Stimulated activated CD8-positive, alpha-beta memory T cell treated with anti-CD3 and anti-CD28 coated beads, Interleukin-12 subunit alpha, Interleukin-12 subunit beta, amount 100 ng/mL, for 1 hour (primary cell): ENCODE measurements at places on chromosomes 13 and 19.
A peak's percentile ranks its signal among the peaks of the same experiment; 100 is the strongest.

DNA sequence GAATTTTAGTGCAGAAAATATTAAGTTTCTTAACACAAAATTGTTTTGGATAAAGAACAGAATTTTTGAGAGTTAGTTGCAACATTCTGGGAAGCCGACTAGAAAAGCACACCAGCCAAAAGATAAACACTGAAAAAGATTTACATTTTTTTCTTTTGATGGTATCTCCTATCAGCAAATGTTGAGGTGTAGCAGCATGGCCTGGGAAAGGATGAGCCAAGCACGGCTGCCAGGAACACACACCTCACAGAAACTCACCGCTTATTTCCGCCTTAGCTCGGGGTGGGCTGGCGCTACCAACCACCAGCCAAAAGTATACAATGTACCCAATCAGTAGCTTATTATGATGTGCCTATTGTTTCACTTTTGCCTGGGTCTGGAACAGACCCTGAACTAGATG lies 134.7 kb downstream of the MIPEP start:
- DNase-seq = no peak

DNA sequence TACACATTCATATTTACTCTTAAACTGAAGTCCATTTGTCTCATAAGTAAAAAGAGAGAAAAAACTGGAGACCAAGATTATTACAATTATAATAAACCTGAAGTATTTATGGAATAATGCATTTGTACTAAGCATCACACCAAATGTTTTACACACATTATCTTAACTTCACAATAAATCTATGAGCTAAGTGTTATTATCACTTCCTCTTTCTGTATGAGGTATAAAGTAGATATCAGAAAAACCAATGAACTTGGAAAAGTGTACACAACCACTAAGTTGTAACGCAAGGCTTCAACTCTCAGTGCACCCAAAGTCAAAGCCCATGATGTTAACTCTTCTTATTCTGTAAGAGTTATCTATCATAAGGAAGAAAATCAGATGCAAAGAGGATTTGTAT lies 274.7 kb downstream of the FGF14 start:
- no peak for DNase-seq

- no peak for DNase-seq
Measured at GRCh38 chr13:26685606-26686005, 75.0 kb downstream of the GPR12 start.

- DNase-seq = no peak
Measured at GRCh38 chr13:110583178-110583865, 21.8 kb upstream of the RAB20 start.

- no peak for DNase-seq
Measured at GRCh38 chr19:12788042-12788681, 3.1 kb upstream of the JUNB start.

DNA sequence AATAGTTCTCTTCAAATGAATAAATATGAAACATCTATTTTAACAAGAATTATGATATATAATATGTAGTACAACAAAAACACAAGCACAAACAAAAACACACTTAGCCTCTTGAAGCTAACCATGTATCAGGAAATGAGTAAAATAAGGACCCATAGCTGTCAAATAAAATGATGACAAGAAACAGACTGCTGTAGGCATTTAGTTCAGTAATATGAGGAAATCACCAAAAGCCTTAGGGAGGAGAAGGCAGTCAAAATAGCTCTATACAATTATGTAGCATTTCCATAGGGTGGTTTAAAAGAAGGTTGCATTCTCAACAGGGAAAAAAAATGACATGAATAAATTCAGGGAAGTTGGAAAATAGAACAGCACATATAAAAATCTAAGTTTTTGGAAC lies 163.4 kb downstream of the PCDH20 start:
- DNase-seq = no peak

DNA sequence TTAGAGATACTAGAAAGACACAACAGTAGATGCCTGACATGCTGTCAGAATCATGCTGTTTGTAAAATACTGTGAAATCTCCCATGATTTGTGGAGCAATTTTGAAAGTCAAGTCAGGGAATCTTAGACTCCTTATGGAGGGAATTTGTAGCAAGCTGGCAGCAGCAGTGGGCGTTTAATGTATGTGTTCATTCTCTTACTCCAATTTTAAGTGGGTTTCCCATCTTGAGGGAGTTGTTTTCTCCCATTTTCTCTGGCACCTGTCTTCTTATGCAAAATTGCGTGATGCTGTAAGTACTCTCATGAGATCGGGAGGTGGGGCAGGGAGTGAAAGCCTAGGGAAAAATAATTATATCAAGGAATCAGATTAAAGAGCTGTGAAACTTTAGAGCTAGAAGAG lies 16.0 kb upstream of the GTF2F2 start:
- DNase-seq = no peak

- DNase-seq = no peak
Measured at GRCh38 chr19:45051929-45052579, 13.2 kb downstream of the CLASRP start.

- peak; percentile 70 for DNase-seq
Measured at GRCh38 chr19:39328046-39328705, 7.5 kb upstream of the LRFN1 start.

DNA sequence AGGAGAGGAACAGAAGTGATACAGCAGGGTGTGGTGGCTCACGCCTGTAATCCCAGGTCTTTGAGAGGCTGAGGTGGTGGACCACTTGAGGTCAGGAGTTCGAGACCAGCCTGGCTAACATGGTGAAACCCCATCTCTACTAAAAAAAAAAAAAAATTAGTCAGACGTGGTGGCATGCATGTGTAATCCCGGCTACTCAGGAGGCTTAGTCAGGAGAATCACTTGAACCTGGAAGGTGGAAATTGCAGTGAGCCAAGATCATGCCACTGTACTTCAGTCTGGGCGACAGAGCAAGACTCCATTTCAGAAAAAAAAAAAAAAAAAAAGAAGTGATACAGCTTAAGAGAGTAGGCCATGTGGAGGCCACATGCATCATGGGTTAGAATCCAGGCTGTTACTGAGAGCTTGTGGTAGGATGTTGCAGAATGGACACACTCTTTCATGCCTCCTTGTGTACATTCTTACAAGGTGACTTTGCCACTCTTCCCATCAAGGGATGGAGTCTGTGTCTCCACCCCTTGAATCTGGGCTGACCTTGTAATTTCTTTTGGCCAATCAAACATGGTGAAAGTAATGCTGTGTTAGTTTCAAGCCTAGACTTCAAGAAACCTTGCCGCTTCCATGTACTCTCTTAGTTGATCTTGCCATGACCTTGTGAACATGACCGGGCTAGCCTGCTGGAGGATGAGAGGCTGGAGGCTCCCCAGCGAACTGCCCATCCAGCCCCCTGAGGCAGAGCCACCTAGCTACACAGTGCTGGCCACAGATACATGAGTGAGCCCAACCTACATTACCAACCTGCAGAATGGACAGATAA lies 12.3 kb downstream of the FAM187B start:
- DNase-seq = no peak

- no peak for DNase-seq
Measured at GRCh38 chr13:20624213-20624612, 57.3 kb downstream of the IFT88 start.

- no peak for DNase-seq
Measured at GRCh38 chr19:38655148-38655824, 7.8 kb downstream of the ACTN4 start.

GRCh38 chr13:48580185-48580803 lies 47.4 kb upstream of the RCBTB2 start:
- peak; percentile 66 for DNase-seq

DNA sequence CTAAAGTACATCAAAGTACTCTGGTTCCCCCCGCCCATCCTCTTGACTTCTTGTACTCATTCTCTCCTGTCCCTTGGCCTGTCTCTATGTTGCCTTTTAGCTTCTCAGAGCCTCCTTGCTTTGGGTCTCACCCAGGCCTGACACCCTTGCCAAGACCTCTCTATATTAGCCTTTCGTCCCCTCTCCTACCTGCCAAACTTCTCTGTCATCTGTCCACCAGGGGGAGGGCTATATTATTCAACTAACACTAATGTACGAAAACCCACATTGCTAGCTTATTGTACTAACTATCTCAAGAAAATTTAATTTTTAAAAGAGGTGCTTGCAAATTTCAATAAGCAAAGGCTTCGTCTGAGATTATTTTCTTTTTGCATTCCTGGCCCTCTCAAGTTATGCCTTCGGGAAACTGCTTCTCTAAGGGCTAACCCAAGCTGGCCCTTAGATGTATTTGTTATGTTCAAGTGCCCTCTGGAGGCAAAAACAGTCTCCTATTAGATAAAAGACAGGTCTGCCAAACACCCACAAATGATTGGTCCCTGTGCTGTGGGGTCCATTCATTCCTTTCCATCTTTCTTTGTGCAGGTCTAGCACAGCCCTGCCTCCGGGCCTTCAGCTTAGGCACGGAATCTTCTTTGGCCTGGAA lies 6.3 kb upstream of the MRPS31 start:
- DNase-seq = no peak

GRCh38 chr19:16790051-16790450 lies 39.1 kb upstream of the SIN3B start:
- DNase-seq = no peak

GRCh38 chr19:38004186-38004520 lies 97.1 kb downstream of the SIPA1L3 start:
- no peak for DNase-seq

DNA sequence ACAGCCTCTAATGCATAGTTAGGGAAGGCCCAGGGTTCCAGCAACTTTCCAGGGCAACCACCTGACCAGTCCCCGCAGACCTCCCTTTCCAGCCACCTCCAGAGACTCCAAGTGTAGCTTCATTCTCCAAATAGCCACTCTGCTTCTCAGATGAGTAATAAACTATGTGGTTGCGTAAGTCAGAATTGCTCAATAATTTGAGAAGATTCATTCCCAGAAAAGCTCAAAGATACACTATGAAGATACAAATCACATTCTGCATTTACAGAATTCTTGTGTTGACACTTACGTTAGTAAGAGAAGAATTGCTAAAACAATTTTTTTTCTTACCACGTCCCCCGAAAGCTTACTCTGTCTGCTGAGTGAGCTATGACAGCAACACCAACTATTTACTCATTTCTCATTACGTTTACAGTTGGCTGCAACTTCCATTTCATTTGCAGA lies 8.2 kb upstream of the LATS2 start:
- no peak for DNase-seq

DNA sequence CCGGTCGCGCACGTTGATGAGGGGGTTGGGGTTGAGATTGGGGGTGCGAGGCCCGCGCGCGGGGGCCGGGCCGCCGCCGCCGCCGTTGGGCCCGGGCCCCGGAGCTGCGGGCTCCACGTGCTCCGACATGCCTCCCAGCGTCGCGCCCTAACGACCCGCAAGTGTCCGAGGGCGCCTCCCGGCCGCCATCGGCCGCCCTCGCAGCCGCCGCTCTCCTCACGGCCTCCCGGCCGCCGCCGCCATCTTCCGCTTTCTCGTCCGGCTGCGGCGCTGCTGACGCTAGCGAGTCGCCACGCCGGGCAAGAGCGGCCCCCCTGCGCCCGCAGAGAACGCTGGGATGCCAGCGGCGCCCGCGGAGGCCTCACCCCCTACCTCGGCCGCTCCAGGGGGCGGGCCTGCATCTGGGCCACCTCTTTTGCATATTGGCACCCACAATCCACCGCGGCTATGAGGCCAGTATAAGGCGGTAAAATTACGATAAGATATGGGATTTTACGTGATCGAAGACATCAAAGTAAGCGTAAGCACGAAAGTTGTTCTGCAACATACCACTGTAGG lies at the start of gene TMEM259:
Gene TMEM259 (minus strand): TSS at position 256 of the 558 bp plus-strand sequence. CDS start 127 bp downstream, at position 129.
- peak; percentile 96 for DNase-seq

DNA sequence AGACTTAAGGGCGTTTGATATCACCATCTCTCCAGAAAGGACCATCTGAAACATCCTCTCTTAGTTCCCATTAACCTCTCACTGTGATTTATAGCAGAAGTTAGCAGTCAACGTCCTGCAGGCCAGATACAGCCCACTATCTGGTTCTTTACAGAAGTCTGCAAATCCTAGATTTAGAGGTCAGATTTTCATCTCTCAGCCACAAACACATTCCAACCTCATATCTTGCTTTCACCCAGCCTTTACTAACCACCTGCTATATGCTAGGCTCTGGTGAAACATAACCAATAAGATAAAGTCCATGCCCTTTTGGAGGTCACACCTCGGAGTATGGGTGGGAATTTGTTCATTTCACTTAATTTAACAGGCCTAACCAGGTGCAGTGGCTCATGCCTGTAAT lies 76.8 kb upstream of the CACNA1A start:
- no peak for DNase-seq

- DNase-seq = no peak
Measured at GRCh38 chr13:97279913-97280312, 57.8 kb downstream of the MBNL2 start.

- DNase-seq = peak; percentile 64
Measured at GRCh38 chr19:1942078-1942933, 1.3 kb downstream of the CSNK1G2 start.

GRCh38 chr13:48194379-48194754 lies 38.6 kb upstream of the ITM2B start:
- DNase-seq = no peak

GRCh38 chr19:35522745-35523327 lies 5.3 kb downstream of the SBSN start:
- DNase-seq = no peak

DNA sequence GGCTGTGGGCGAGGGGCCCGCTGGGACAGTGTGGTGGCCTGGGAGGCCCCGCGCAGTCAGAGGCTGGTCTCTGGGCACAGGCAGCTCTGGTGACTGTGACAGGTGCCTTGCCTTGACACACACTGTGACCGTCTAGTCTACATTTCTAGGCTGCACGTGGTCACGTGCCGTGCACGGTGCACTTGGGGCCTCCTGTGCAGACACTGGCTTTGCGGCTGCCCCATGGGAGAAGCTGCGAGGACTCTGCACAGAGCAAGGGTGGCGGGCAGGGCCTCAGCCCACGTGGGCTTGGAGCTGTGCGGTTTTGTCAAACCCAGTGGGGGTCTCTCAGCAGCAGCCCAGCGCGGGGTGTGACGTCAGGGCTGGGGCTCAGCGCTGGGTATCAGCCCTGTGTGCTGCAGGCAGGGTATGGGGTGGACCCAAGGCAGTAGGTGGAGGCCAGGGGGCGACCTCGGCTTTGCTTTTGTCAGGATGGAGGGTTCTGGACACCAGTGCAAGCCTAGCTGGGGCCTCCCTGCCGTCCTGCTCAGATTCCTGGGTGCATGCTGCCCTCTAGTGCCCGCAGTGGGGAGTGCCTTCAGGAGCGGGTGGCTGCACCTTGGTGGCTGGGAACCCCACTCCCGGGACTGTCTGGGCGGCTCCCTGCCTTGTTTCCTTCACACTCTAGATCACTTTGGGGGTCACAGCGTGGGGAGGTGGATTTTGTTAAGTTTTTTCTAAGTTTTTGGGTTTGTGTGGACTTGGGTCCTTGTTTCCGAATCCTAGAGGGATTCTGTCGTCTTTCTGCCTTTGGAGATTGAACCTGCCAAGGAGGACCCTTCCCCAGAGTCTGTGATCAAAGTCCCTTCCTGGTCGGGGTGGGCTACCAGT lies 62.6 kb downstream of the KDM4B start:
- peak; percentile 67 for DNase-seq

GRCh38 chr13:74301258-74301935 lies 167.2 kb upstream of the KLF12 start:
- DNase-seq = no peak

- DNase-seq = no peak
Measured at GRCh38 chr19:55259540-55260210, 858 bp upstream of the PPP6R1 start.
